ENCODE measurements at places on chromosomes 12 and 14. TPM values are rescaled to one million over a fixed set of nuclear protein-coding genes. Genes with fewer than 3 reads are reported as not detected.

The LMO3 gene
- total RNA-seq: 5.4 TPM

The P2RX2 gene
- total RNA-seq: not detected

The PRH2 gene
- not detected for total RNA-seq

The HIP1R gene
- 29.9 TPM for total RNA-seq

The KRT4 gene
- total RNA-seq: not detected

The NTS gene
- total RNA-seq: not detected

The IL22 gene
- total RNA-seq: not detected

All from right cardiac atrium (tissue), 5 donors.